Mammary microvascular endothelial cell (primary cell): ENCODE measurements at places on chromosomes 7 and 10. TPM values are rescaled to one million over a fixed set of nuclear protein-coding genes. Genes with fewer than 3 reads are reported as not detected.

Gene GPR15LG
- not detected in 2 replicates for total RNA-seq

Gene SLC18A3
- total RNA-seq = not detected in 2 replicates

Gene AEBP1
- total RNA-seq = 8.2 and 9.2 TPM in 2 replicates

Gene PRKAR2B
- total RNA-seq = 56.7 and 58.6 TPM in 2 replicates

Gene HOXA6
- total RNA-seq = 4.0 and 6.5 TPM in 2 replicates

Gene THNSL1
- 1.3 and 2.9 TPM in 2 replicates for total RNA-seq

Gene RNF148
- total RNA-seq = 0.40 and 0.44 TPM in 2 replicates

Gene PHYHIPL
- total RNA-seq = not detected in 2 replicates

Gene FHIP2A
- 13.3 and 13.4 TPM in 2 replicates for total RNA-seq

Gene GPER1
- total RNA-seq = 0.79 and 2.0 TPM in 2 replicates

Gene PITRM1
- 120 and 121 TPM in 2 replicates for total RNA-seq

Gene ADAMTS14
- total RNA-seq = not detected in 2 replicates

Gene LRGUK
- not detected in 2 replicates for total RNA-seq

Gene BMS1
- total RNA-seq = 14.4 and 16.7 TPM in 2 replicates

Gene ARHGEF35
- total RNA-seq = 0.69 and 0.73 TPM in 2 replicates

Gene POLR2J2
- not detected in 2 replicates for total RNA-seq

Gene ARHGAP22
- 35.3 and 37.4 TPM in 2 replicates for total RNA-seq

Gene ZNF518A
- total RNA-seq = 4.9 and 8.7 TPM in 2 replicates

Gene SEMA3C
- total RNA-seq = not detected in 2 replicates

Gene LHPP
- 5.1 and 6.3 TPM in 2 replicates for total RNA-seq

Gene STMP1
- total RNA-seq = 15.0 and 16.8 TPM in 2 replicates

Gene HYAL4
- total RNA-seq = 0.49 TPM in 1 of 2 replicates, not detected in the other

Gene RINT1
- 18.2 and 19.9 TPM in 2 replicates for total RNA-seq
